Activated T-helper 9 cell treated with anti-CD3 and anti-CD28 coated beads, Interleukin-2, amount 50 U/mL, for 16 hours (primary cell): ENCODE measurements at places on chromosomes 6 and 20.

- peak; percentile 60 for DNase-seq
Measured at GRCh38 chr20:49608752-49609670, 41.1 kb upstream of the PTGIS start.

DNA sequence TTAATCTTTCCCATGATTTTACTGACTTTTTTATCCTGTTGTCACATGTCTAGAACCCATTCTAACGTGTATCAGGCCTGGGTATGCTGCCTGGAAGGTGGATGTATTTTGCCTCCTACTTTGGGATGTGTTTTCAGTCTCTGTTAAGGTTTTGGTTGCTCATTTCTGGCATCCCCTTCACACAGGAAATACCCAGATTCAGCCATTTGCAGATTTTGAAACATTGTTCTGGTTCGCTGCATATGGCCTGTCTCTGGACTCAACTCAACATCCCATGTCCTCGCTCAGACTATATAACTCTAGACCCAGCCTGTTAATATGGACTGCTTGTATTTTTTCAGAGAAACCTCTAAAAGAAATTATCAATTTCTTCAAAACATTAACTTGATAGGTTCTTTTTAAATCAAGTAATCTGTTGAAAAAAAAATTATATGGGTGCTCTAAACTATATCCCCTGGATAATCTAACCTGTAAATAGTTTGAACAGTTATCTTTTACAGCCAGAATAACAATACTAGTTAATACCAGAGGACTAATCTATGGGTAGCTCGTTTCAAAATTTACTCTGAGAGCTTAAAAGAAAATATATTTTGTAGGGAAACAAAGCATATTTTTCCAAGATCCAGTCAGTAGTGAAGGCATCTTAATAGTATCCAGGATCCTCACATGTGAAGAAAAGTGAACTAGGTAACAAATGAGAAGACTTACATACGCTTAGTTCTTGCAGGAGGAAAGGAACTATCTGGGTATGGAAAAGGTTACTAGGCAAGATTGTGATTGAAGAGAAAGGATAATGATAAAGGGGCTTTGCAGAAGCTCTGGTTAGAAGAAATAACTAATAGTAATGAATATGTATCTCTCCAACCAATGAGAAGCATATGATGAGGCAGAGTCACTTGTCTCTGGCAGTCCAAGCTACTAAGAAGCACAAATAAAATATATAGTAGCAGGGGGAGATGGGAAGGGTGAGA is 23.4 kb upstream of the HLA-DQB1 start:
- DNase-seq, result no peak

GRCh38 chr6:110421749-110422443 is 6.5 kb upstream of the DDO start:
- no peak for DNase-seq

DNA sequence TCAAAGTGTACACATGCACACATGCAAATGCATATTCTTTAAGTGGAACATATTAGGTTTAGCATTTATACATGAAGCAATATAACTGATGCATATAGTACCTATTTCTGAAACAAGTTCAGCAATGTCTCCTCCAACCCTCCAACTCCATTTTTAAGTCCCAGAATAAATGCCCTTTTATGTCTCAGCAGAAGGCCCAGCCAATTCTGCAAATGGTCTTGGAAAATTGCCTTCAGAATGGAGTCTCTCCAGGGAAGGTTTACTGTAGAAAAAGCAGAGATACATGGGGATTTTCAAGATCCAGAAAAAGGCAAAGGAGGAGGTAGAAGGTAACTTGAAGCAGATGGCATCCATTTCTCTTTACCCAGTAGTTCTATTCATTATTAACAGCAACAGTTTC is 633.3 kb downstream of the MAFB start:
- no peak for DNase-seq

DNA sequence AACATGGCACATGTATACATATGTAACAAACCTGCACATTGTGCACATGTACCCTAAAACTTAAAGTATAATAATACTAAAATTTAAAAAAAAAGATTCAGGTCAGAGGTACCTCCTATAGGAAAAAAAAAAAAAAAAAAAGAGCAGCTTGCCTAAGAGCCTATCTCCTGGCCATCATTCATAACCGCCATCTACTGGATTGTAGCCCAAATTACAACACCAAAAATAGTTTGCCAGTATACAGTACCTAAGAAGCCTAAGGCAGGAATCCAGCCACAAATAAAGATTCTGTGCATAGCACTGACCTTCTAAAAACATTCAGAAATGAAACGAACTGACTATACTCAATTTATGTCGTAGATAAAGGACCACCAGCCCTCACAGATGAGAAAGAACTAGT is 438.4 kb upstream of the ADGRB3 start:
- DNase-seq, result no peak

- DNase-seq, result no peak
Measured at GRCh38 chr20:23652371-23652770, 14.6 kb upstream of the CST3 start.

- no peak for DNase-seq
Measured at GRCh38 chr20:12358006-12358654, 440.4 kb downstream of the BTBD3 start.

- DNase-seq, result no peak
Measured at GRCh38 chr20:8163543-8163942, 31.5 kb downstream of the PLCB1 start.

DNA sequence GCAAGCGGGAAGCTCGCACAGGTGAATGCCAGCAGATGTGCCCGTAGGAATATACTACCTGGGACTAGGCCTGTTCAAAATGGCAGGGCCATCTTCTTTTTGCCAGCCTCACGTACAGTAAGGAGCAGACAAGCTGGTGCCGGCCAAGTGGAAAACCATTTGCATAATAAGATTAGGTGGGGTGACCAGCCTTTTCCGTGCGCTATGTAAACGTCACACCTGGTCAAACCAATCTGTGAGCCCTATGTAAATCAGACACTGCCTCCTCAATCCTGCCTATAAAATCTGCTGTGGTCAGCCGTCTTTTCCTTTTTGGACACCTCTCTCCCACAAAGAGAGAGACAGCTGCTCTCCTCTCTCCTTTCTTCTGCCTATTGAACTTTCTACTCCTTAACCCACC is 60.8 kb upstream of the TMEM30A start:
- no peak for DNase-seq

GRCh38 chr6:169324086-169324485 is 70.4 kb upstream of the THBS2 start:
- no peak for DNase-seq

GRCh38 chr6:169221264-169221663 is 32.4 kb downstream of the THBS2 start:
- no peak for DNase-seq

GRCh38 chr6:106168097-106168888 is 82.2 kb downstream of the PRDM1 start:
- no peak for DNase-seq

GRCh38 chr6:6969761-6970223 is 138.0 kb upstream of the RREB1 start:
- no peak for DNase-seq

GRCh38 chr6:139330306-139330705 is 38.5 kb upstream of the TXLNB start:
- DNase-seq, result no peak
